Smooth muscle cell of the brain vasculature (primary cell): ENCODE measurements at places on chromosomes 16 and 17.
A peak's percentile ranks its signal among the peaks of the same experiment; 100 is the strongest.

DNA sequence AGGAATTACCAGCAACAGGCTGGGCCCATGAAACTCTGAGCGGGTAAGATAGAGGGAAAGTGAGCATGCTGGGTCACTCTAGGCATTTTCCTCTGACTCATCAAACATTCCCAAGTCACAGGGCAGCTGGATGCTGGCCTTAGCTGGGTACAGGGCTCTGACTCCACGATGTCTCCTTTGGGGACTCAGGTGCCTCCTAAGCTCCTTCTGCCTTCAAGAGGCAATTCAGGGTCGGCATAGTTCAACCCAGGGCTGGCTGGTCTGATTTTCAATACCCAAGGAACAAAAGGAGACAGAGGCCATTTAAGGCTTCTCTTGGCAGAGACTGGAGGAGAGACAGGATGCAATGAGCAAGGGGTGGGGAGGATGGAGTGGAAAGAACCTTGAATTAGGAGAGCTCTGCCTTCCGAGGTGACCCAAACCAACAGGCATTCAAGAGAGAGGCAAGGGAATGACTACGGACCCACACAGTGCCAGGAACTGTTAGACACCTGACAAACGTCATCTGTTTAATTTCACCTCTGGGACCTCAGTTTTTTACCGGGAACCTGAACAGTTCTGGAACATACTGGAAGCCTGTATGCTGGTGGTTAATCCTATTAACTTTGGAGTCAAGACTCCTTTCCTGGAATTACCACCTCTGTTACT is 910 bp downstream of the WBP2 start:
- no peak for DNase-seq

GRCh38 chr17:39231091-39231561 is 5.4 kb upstream of the STAC2 start:
- DNase-seq: no peak

DNA sequence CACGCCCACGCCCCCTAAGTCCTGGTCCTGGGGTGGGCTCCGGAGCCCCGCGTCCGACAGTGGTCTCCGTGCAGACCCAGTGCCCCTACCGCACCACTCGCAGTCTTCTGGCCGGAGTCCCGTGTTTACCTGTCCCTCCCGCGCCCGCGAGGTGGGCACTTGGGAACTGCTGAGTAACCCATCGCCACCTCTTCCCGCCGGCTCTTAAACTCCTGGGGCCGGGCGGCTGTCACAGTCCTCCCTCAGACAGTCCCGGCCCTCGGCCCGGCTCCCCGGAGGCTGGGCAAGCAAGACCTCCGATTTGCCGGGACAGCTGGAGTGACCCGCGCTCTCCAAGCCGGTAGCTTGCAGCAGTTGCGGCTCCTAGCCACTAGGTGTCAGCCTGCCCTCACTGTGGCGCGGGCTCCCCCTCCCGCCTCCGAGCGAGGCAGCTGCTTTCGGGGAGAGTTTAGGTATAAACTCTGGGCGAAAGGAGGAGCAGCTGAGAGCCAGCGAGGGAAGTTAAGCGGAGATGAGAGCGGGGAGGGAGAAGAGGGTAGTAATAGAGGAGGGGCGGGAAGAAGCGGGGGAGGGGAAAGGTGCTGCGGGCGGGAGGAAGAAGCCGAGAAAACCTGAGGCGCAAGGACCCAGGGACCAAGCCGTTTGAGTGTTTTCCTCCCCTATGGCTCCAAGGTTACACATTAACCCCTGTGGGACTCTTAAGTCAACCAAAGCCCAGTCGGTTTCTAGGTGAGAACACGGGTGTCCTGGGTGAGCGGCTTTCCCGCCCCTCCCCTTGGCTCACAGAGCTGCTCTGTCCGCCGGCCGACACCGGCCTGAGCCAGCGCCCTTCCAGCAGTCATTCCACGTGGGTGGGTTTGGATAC is 826 bp upstream of the TLCD1 start:
- peak; percentile 89 for DNase-seq

DNA sequence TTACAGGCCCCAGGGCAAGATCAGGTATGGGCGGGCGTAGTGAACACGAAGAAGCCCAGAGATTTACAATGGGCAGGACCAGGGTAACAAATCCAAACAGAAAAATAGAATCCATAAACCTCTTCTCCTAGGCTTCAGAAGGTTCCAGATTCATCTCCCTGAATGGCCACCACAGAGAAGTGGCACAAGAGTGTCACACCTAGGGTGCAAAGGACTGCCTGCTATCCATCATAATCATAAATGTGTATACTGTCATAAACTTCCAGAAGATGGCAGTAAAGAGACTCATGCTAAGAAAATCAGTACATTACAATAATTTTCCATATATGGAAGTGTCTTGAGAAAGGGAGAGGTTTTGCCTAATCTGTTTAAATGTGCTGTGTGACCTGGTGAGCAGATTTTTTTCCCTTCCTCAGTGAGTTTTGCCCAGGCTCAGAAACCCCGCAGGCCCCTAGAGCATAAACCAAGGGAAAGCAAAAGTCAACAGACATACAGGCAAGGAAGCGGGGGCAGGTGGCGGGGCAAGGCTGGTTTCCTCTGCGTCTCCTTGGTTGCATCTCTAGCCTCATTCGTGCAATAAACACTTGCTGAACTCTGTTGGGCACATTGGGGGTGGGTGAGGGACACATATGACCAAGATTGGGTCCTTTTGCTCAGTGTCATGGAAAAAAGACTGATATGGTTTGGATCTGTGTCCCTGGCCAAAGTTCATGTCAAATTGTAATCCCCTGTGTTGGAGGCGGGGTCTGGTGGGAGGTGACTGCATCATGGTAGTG is 92.0 kb upstream of the CDH5 start:
- no peak for DNase-seq

GRCh38 chr16:67530013-67530939 is 1.6 kb downstream of the RIPOR1 start:
- DNase-seq: no peak
